ENCODE measurements at places on chromosomes 5 and 9. TPM values are rescaled to one million over a fixed set of nuclear protein-coding genes. Genes with fewer than 3 reads are reported as not detected.

The CCNO gene
- total RNA-seq: 0.32 TPM

The INSYN2B gene
- total RNA-seq: 3.2 TPM

The LCN15 gene
- 0.58 TPM for total RNA-seq

The PCDHA2 gene
- not detected for total RNA-seq

DNA sequence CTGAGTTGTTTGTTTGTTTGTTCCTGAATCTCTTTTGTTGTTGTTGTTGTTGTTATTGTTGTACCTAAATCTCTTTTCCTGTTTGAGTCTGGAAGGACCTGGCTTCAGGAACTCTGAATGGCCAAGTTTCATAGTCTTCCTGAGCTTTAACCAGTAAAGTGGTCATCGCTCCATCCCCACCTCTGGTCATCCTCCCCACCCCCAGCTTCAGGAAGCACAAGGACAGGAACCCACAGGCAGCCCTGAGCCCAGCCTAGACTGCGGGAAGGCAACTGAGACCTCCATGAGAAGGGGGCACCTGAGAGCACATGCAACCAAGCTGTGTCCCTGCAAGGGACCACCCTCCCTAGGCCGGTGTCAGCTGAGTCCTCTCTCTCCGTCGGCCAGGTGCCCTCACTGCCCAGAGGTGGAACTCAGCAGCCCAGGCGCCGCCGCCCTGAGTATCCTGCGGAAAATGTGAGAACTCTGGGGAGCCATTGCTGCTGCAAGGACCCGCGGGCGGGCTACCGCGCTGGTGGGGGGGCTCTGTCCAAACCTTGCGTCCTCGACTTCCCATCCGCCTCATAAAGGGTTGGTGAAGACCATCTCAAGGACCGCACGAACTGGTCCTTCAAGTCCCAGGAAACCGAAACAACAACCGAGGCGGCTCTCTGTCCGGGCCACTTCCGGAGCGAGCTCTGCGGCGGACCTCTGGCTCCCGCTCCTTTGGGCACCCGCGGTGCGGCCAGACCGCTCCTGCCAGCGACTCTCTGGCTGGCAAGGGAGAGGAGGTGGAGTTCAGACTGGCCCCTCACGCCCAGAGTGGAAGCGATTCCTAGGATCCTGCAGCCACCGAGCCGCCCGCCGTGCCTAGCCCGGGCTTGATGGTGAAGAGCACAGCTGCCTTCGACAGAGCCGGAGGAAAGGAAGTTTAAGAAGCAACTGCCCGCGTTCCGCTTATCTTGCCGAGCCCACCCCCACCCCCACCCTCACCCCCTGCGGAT, 4.2 kb downstream of the BARX1 start:
- ATAC-seq: no peak

DNA sequence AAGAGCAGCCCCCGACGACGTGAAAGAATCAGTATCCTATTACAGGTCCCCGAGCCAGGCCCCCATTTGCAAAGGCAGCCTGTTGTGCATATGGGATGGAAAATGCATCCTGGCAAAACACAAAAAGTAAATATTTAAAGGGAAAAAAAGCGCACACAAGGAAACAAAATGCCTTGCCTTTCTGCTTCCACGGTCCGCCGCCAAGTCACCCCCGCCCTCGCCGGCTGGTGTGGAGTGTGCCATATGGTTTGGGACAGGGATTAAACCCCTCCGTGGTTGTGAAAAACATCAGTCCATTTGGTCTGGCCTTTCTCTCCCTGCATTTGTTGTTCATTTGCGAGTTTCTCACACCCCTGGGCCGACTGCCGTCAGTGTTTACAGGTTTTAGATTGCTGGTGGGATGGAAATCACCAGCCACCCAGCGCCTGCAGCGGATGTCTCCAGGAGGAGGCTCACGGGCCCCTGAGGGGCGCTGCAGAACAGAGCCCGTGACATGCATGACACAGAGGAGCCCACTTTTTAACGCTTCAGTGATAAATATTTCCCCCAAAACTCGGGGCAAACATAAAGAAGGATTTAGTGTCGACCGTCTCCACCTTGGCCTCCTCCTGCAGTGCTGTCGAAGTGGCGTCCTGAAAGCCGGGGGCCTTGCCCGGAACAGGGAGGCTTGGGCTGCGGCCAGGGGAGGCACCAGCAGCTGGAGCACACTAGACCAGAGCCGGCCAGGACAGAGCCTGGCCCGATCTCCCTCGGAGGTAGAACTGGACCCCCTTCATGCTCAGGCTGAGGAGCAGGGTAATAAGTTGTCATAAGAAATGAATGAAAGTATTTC, 161.5 kb downstream of the HSD17B3 start:
- peak; percentile 2 for ATAC-seq

DNA sequence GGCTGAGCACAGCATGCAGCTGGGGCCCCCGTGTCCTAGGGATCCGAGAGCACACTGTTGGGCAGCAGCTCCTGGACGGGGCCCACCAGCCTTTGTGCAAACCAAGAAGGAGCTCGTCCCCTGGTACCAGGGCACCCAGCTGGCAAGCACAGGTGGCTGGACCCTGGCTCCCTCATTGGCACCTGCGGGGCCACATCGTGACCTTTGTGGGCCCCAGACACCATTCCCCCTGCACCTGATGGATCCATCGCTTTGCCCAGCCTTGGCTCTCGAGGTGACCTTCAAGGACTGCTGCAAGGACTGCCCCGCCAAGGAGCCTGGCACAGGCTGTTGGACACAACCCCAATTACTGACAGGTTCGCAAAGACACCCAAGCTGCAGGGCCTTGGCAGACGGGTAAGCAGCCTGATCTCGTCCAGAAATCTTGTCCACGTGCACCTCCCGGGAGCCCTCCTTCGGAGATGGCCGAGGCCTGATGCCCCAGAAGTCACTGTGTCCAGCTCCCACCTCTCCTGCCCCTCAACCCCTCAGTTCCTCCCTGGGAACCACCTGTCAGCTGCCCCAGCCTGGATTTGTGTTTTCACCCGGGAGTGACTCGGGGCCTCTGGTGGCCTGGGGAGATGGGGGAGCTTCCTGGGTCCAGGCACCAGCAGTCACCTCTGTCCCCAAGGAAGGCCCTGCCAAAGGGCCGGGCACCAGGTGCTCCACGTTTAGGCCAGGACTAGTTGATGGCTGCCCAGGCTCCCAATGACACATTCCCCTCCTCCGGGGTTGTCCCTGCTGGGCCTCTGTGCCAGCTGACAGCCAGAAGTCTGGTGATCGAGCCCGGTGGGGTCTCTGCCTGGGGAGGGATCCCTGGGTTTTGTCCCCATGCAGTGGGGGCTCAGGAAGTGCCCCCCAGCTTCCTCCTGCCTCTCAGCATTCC, 137.1 kb upstream of the PPP1R26 start:
- no peak for ATAC-seq

- ATAC-seq: no peak
Observed at GRCh38 chr9:4590430-4591122, 71.5 kb upstream of the PLPP6 start.

- no peak for ATAC-seq
Observed at GRCh38 chr5:962801-963200, 45.8 kb upstream of the NKD2 start.

DNA sequence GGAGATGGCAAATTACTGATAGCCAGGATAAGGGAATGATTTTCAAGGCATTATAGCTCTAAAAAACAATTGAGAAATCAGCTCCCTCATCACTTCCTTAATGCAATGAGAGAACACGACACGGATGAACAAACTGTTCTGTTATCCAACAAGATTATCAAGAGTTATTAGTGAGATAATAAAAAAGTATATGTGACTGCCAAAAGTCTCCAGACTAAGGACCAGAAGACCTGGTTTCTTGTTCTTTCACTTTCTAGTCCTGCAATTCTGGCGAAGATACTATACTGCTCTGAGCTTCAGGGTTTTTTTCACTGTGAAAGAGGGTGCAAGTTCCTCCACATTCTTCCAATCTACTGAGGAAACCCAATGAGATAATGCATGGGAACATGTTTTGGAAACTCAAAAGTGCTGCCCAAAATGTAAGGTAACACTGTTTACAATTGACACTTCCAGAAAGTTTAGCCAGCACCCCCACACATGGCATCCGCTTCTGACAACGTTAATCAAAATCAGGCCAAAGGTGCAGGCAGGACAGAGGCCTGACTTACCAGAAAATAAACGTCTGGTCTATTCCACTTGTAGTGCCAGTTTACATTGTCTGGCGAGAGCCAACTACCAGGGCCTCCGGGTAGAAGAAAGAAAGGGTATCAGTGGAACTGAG, 254.2 kb downstream of the DOCK8 start:
- ATAC-seq: no peak

Measured in motor neuron (in vitro differentiated cells).